ENCODE measurements at places on chromosomes 1 and 21.
A peak's percentile ranks its signal among the peaks of the same experiment; 100 is the strongest.

DNA sequence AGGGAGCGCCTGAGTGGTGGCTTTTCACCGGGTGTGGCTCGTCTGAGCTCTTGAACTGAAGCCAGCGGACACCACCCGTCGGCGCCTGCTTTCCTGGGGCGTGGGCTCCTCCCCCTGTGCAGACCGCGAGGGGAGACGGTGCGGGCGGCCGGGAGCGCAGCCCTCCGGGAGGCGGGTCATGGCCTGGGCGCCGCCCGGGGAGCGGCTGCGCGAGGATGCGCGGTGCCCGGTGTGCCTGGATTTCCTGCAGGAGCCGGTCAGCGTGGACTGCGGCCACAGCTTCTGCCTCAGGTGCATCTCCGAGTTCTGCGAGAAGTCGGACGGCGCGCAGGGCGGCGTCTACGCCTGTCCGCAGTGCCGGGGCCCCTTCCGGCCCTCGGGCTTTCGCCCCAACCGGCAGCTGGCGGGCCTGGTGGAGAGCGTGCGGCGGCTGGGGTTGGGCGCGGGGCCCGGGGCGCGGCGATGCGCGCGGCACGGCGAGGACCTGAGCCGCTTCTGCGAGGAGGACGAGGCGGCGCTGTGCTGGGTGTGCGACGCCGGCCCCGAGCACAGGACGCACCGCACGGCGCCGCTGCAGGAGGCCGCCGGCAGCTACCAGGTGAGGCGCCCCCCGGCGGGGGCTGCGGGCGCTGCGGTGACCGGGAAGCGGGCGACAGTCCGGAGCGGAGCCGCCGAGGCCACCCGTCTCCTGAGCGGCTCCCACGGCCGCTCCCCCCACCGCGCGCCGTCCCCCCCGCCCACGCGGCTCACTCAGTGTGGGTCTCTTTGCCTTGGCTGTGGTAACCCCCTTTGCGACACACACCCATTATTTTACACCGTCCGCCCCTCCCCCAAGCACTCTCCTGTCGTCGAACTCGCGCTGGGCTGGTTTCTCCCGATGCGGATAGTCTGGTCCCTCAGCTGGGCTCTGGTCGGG lies at the start of gene TRIM58:
Gene TRIM58 (plus strand): TSS at position 119 of the 916 bp plus-strand sequence. CDS start 60 bp downstream, at position 179.
- DNase-seq: no peak

GRCh38 chr1:58287894-58288623 lies 258.5 kb downstream of the OMA1 start:
- DNase-seq: no peak

GRCh38 chr1:24048205-24048869 lies 63.6 kb downstream of the MYOM3 start:
- no peak for DNase-seq

DNA sequence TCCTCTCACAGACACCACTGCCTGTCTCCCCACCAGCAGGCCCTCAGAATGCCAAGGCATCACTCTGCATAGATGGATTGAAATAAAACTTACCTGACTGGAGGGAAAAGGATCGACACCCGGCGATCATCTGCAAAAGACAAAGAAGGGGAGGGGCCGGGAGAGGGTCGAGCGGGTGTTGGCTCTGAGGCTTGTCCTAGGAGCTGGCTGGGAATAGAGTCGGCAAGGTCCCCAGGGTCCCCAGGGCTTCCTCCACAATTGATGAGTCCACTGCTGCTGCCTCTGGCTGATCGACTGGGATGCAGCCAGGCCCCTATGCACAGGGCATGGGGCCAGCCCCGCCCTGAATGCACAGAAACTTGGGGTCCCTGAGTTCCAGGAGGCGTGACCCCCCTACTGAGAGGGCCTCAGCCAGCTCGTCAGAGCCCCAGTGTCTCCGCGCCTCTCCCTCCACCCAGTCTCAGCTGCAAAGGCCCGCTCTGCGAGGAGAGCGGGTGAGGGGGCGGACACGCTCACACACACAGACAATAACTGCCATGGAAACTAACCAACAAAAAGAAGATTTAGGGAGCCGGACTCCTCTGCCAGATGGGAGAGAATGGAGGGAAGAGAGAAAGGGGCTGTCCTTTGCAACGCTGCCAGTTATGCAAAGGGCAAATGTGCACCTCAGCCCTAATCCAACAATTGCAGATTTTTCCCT lies at the start of gene KLHDC8A:
Gene KLHDC8A (minus strand): TSS at position 483 of the 700 bp plus-strand sequence. CDS start 13,318 bp downstream, outside the sequence.
- DNase-seq: peak; percentile 56

GRCh38 chr1:20848162-20848561 lies 61.1 kb upstream of the HP1BP3 start:
- DNase-seq: no peak

DNA sequence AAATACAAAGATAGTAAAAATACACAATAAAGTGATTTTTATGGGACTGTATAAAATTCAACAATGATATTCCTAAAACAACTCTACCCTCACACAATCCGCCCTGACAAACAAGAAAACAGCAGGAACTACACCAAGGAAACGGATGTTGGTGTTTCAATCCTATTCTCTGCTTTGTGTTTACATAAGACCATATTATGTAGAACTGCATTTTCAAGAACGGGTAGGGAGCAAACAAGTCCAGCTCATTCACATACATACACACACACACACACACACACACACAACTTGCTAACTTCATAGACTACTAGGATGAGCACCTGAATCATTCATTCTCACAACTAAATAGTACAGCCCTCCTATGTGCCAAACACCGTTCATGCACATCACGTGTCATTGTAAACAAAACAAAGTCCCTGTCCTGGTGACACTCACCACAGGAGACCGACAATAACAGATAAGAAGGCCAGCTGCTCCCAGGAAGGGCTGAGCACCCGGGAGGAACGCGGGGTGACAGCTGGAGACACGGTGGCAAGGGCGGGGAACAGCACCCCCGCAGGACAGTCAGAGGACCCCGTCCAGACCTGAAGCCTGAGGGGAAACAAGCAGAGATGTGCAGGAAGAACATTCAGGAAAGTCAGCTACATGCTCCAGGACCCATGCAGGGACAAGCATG lies 43.0 kb downstream of the NPHP4 start:
- DNase-seq: peak; percentile 31

DNA sequence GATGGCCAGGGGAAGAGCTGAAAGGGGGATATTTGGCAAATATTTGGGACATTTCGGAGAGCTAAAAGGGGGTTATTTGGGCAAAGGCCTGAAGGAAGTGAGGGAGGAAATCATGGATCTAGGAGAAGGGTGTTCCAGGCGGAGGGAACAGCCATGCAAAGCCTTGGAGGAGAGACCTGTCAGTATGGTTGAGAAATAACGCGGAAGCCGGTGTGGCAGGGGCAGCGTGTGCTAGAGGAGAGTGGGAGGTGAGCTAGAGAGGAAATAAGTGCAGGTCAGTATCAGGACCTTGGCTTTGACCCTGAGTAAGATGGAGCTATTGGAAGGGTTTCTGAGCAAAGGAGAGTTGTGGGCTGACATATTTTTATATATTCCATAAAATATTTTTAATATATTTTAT lies 3.0 kb downstream of the CTRC start:
- no peak for DNase-seq

GRCh38 chr1:31361607-31362006 lies 11.3 kb downstream of the FABP3 start:
- DNase-seq: no peak

GRCh38 chr1:51960262-51960661 lies 30.2 kb downstream of the RAB3B start:
- DNase-seq: peak; percentile 32

GRCh38 chr1:12005488-12006166 lies 13.7 kb upstream of the MIIP start:
- DNase-seq: no peak

DNA sequence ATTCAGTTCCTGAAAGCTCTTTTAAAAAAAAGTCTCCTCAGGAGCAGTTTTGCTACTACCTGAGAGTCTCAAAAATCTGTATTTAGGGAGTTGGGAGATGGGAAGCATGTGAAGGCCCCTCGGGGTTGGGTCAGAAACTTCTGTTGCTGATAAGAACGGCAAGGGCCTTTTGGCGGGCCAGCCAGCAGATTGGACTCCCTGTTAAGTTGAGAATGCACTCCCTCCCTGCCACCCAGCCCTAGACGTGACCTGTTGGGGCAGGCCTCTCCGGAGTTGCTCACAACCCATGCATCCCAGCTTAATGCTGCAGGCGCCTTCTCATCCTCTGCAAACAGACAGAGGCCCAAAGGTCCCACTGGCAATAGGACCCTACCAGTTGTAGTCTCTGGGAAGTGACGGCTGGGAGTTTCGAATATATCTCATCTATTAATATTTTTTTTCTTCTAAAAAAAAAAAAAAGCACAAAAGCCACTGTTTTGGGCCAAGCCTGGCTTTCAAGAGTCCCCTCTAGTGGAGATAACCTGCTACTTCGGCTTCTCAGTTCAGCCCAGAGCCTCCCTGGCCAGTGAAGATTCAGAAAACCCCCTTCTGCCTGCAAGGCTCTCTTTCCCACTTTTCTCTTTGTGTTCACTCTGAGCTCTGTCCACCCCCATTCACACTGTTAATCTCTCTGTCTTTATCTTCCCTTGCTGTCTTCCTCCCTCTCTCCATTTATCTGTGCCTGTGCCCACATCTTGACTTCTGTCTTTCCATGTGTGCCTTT lies 5.3 kb downstream of the PLXNA2 start:
- DNase-seq: peak; percentile 77

DNA sequence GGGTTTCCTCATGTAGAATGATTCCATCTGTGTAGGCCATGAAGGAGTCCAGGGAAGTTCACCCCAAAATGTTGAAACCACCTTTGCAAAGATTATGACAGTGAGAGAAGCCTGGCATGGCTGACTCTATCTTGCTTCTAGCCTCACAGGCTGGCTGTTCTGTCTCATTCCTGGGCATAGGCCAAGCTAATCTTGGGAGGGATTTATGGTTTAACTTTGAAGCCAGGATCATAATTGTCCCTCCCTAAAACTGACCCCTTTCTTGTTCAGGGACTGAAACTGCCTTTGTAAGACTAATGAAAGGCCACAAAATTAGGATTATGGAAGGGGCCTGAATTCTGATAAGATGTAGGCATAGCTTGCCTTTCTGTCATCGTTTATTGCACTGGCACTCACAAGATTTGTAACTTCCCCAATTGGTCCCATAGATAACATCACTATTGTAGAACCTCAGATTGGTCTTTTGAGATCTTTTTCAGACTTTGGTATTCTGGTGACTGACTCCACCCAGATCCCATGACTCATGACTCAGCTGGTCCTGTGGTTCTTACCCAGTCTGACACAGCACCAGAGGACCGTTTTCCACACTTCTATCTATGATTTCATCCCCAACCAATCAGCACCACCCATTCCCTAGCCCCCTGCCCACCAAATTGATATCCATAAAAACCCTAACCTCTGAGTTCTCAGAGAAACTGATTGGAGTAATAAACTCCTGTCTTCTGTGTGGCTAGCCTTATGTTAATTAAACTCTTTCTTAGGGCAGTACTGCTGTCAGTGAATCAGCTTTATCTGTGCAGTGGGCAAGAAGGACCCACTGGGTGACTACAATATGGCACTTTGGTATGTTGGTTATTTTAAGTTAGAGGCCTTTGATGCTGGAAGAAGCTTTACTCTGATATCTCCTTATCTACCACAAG lies 13.6 kb upstream of the LAMTOR5 start:
- DNase-seq: no peak

DNA sequence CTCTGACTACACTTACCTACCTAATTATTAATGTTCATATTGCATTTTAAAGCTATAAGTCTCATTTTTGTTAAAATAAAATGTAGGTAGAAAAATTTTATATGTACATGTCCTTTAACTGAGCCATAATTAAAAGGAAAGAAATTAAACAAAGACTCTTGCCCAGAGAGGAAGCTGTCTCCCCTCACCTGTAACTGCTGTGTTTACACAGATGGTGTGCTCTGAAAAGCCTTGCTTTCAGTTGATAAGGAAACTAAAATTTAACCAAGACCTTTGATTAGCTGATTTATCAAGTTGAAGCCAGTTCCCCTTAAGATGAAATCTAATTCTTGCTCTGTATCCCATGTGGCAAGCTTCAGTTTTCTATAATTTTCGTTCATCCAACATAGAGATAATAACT lies 213.5 kb downstream of the LYPLAL1 start:
- no peak for DNase-seq

GRCh38 chr1:56240400-56240799 lies 339.0 kb downstream of the PLPP3 start:
- no peak for DNase-seq

DNA sequence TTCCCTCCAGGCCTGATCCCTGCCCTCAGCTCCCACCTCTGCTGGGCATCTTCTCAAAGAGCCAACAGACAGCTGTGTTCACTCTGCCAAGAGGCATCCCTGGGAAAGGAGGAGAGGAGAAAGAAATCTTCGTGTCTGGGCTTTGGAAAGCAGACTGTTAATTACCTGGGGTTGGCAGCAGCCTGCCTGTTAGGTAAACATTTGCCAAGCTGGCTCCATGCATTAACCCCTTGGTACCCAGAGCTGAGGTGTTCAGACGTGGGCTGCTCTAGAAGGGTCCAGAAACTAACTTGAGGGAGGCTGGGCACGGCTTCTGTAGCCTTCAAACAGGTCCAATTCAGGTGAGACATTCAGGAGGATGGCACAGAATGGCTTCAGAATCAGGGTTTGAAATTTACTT lies 8.7 kb upstream of the EXTL1 start:
- DNase-seq: no peak

GRCh38 chr1:54421101-54421504 lies 14.9 kb upstream of the SSBP3 start:
- no peak for DNase-seq

DNA sequence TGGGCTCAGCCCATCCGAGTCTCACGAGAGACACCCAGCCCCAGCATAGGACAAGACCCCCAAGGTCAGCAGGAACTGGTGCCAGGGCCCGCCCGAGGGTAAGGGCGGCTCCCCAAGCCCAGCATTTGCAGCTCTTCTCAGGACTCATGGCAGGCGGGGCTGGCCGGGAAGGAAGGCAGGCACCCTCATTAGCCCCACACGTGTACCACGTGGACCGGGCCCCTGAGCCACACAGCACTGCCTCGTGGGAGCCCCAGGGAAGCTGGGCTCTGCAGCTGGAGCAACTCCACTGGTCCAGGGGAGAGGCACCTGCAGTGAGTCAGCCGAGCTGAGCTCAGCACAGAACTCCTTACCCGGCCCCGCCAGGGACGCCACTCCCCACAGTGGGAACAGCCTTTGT lies 97.7 kb upstream of the IFFO2 start:
- no peak for DNase-seq

DNA sequence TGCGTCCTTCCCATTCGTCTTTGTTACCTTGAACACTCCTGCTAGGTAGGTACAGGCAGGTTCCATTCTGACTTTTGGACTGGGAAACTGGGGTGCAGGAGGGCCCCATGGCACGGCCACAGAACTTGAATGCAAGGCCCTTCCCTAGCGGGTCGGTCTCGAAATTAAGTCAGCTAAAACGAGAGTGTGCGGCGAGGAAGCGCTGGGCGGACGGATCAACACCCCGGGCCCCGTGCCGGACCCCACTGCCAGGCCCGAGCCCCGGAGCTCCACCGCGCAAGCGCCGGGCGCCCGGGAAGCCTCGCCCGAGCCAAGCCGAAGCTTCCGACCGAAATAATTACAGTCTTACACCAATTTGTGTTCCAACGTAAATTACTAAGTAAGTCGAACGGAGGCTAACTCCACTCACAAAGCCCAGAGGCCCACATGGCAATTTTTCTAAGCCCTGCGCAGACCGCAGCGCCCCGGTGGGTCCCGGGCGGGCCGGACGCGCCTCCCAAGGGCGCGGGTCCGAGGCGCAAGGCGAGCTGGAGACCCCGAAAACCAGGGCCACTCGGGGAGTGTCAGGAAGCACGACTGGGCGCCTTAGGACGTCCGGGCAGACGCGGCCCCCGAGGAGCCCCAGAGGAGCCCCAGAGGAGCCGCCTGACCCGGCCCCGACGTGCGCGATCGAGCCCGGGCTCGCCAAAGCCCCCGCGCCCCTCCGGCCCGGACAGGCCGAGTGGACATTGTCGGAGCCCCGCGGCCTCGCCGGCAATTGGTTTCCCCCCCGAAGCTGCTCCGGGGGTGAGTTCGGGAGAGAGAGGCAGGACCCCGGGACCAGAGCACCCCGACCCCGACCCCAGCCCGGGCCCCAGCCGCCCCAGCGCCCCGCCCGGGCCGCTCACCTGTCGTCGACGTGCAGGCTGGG lies 624 bp downstream of the RIPK4 start:
- DNase-seq: no peak

Measured in H9 (cell line).